ENCODE measurements at places on chromosomes 7 and 10.

GRCh38 chr10:131870831-131871672 lies 29.8 kb upstream of the PPP2R2D start:
- no peak for DNase-seq

DNA sequence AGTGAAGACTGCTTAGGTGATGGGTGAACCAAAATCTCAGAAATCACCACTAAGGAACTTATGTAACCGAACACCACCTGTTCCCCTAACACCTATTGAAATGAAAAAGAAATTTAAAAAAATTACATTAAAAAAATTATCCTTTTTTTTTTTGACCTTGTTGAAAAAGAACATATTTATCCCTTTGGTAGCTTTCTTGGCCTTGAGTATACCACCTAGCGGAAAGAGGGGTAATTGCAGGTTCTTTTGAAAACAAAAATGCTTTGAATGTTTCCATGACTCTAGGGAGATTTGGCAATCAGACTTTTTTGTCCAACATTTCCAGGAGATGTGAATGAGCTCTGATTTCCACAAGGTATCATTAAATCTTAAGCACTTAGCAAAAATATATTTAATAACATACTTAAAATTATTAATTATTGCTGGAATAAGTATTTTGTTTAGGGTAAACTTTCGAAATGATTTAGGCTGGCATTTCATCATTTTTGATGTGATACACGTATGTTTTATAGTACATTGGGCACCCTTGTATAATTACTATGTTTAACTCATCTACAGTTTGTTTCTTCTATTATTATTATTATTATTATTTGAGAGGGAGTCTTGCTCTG lies 47.0 kb upstream of the ELMO1 start:
- no peak for DNase-seq

DNA sequence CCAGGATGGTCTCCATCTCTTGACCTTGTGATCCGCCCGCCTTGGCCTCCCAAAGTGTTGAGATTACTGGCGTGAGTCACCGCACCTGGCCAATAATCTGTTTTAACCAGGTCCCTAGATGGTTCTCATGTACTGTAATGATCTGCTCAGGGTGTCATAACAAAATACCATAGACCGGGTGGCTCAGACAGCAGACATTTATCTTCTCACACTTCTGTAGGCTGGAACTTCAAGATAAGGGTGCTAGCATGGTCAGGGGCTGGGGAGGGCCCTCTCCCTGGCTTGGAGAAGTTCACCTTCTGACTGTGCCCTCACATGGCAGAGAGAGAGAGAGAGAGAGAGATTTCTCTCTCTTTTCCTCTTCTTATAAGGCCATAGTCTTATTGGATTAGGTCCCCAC lies 279.4 kb upstream of the LYZL1 start:
- DNase-seq: no peak

GRCh38 chr7:5237286-5237685 lies 45.5 kb upstream of the SLC29A4 start:
- peak; percentile 81 for DNase-seq

- no peak for DNase-seq
Measured at GRCh38 chr7:31420948-31421347, 80.4 kb upstream of the NEUROD6 start.

- DNase-seq: peak; percentile 77
Measured at GRCh38 chr10:133458710-133459453, 5.1 kb downstream of the SCART1 start.

DNA sequence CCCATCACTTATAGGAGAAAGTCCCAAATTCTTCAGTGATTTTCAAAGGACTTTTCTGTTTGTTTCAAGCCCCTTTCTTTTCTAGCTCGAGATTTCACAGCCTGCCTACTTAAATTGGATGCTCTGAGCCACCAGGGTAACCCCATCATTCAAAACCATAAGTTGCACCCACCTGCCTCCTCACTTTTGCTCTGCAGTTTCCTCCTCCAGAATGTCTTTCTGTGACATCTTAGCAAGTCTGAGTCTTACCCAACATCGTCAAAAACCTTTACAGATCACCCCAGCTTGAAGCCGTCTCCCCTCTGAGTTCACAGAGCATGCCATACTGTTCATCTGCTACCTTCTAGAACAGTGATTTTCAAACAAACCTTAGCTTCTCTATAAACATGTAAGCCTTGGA lies 64.3 kb upstream of the CACNB2 start:
- DNase-seq: no peak

GRCh38 chr10:129586898-129587443 lies 119.9 kb downstream of the MGMT start:
- DNase-seq: no peak

- no peak for DNase-seq
Measured at GRCh38 chr7:95865716-95866371, 93.5 kb downstream of the DYNC1I1 start.

DNA sequence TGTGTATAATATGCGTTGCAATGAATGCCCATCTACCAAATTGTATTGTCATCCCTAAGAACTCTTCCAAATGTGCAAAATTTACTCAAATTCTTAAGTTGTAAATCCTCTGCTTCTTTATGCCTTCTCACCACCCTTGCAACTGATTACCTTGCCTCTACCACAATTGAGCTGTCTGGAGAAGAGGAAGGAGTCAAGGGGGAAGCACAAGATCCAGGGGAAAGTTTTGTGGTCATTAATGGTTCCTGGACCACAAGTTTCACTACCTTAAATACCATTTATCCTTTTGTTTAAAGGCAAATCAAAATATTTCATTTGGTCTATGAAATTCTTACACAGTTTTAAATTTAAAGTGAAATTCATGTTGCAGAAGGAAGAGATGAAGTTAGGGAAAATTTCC lies 16.7 kb downstream of the CRPPA start:
- no peak for DNase-seq

DNA sequence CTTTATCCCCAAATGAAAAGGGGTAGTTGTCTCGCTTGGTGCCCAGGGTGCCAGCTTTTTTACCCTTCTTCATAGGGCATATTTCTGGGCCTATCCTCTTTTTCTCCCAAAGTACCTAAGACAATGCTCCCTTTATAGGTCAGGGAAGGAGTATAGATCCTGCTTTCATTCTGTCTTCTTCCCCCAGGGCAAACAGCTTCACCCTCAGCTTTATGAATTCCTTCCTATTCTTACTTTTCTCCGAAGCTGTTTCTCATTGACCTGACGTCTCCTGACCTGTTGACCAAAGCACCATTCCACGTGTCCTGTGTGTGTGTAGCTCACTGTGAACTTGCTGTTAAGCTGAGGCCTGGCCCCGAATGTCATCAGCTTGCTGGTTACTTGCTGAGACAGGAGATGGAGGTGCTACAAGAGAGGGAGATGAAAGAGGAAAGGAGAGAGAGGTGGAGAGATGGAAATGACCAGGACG lies 48.9 kb downstream of the PYROXD2 start:
- DNase-seq: no peak

DNA sequence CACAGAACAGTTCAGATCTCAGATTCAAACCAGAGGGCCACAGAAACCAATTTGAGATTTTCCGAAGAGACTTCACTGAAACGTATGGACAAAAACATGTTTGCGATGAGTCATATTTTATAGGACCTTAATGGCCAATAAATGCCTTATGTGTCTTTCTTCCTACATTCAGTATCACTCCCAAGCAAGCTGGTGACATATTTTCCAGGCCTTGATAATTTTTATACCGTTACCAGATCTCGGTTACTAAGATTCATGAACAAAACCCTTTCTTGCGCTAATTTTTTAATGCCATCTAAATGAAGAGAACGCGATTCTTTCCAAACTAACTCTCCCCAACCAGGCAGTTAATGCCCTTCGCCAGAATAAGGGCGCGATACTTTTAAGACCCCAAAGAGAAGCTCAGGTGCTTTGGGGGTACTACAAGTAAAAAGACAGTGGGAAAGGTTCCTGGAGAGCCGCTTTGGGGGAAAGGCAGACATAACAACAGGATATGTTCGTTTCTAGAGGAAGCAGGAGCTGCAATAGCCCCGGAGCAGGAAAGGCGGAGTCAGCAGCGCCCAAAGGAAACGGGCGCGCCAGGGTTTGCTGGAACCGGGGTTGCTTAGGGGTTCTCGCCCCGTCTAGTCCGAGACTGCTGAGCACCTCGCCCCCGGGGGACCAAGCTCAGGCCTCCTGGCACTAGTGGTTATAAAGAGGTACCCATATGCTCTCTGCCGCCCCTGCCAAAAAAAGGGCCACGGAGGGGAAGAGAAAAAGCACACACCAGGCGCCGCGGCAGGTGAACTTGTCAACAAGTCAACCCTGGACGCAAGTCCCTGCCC lies 884 bp downstream of the ICA1 start:
- DNase-seq: peak; percentile 70

- no peak for DNase-seq
Measured at GRCh38 chr10:28075424-28075823, 76.5 kb upstream of the ODAD2 start.

DNA sequence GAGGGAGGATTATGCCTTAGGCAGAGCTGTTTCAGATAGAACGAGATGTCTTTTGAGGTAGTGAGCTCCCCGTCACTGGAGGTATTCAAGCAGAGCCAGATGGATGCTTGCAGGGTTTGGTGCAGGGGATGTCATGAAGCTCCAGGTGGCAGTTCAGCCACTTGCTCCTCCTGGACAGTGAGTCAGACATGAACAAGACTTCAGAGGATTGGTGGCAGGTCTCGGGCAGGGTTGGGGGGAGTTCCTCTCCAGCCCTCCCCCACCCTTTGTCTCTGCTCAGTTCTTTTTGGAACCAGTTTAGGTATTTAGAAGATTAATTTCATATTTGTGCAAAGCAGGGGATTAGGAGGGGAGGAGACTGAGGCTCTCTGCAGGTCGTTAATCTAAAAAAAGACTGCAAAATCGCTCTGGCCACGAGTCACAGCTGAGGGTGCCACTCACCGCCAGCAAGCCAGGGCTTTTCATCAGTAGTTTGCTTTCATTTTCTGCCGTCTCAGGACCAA lies 21.5 kb upstream of the MYL10 start:
- DNase-seq: no peak

DNA sequence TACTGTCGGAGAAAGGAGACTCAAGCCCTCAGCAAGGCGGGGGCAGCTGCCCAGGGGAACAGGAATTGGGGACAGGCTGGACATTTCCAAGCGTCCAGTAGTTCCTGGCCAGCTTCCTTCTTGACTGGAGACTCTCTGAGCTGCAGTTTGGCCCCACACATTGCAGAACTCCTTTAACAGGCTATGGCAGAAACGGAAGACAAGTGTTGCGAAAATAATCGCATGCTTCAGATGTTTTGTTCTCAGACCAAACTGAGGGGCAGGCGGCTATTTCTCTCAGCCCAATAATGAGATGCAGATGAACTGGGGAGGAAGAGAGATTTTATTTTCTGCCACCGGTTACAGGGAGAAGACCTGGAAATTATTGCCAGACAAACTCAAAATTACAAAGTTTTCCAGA lies 88.0 kb upstream of the PFKP start:
- no peak for DNase-seq

GRCh38 chr7:37344886-37345579 lies 103.6 kb downstream of the ELMO1 start:
- DNase-seq: no peak

DNA sequence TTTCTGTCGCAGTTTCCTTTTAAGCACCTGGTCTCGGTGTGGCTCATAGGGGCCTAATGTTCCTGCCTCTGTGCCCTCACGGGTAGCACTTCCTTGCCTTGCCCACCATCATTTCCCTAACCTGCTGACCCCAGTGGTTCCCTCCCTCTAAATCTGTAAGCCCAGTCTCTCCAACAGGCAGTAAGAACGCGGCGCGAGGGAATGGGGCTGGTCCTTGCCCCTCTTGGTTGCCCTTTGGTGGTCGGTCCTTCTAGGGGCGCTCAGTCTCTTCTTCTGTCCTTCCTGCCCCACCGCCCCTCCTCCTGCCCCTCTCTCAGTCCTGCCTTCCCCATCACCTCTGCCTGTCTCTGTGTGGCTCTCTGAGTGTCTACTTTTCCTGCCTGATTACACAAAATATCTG lies 21.2 kb downstream of the EMX2 start:
- no peak for DNase-seq

DNA sequence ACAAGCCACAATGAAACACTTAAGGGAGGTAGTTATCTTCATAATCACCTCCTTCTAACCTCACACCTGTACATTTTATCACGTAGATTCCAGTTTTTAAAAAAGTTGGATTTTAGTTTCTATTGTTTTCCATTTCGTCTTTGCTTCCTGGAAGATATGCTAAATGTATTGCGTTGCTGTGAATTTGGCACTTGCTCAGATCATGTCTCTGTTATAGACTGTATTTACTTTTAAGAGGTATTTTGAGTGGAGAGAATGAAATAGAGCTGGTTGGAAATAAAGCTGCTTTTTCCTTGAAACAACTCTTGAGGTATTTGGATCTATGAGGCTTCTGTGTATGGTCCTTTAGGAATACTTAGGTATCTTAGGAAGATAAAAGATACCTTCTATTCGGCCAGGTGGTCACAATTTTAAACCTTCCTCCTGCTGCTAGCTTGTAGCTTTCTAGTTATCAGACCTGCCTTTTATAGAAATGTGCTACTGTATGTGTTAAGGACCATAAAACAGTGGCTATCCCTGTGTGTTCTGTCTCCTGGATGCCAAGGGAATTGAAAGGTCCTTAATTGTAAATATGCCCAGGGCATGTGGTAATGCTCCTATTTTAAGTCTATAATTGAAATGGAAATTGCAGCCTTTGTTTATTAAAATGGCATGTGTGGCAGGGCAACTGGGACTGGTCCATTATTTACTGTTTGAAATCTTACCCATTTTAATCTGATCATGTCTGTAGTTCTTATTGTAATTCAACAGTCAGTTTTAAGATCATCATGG lies 147.7 kb downstream of the SND1 start:
- no peak for DNase-seq

DNA sequence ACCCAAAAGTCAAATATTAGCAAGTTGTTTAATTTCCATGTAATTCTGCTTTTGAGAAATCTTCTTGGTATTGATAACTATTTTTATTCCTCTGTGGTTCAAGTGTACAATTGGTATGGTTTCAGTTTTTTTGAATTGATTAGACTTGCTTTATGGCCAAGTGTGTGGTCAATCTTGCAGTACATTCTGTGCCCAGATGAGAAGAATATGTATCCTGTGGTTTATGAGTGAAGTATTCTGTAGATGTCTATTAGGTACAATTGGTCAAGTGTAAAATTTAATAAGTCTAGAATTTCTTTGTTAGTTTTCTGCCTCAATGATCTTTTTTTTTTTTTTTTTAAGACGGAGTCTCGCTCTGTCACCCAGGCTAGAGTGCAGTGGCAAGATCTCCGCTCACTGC lies 36.6 kb upstream of the C7orf33 start:
- DNase-seq: no peak

DNA sequence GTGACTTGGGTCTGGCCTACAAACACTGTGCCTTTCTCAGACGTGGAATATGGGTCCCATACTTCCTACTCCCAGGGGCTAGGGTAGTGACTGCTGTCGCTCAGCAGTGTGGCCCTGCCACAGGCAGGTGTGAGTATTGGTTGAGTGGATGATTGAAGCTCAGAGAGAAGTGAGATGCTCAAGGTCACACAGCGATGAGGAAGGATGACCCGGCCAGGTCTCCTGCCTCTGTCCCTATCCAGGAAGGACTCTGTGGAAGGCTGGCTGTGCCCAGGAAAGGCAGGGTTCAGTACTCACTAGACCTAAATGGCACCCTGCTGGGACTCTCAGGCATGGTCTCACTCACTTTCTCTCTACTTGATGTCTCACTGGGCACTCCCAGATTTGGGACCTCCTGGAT lies 2.8 kb downstream of the PRF1 start:
- no peak for DNase-seq

- DNase-seq: no peak
Measured at GRCh38 chr10:112775892-112776674, 174.0 kb upstream of the TCF7L2 start.
